ENCODE measurements at places on chromosomes 16 and 17.

DNA sequence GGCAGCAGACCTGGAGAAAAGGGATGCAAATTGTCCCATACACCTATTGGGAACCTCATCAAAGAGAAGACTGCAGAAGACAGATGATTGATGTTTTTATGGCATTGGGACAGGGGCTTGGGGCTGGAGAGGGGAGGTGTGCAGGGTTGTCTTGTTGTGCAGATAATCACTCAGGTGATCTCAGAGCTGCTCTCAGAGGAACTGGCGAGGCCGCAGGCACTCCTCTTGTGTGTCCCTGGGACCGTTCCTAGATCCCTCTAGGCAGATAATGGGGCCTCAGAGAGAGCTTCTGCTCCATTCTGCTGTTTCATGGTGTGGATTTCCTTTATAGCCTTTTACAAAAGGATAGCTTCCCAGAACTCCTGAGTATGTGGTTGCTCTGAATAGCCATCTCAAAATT lies 1.6 kb downstream of the RNF213 start:
- no peak for DNase-seq

DNA sequence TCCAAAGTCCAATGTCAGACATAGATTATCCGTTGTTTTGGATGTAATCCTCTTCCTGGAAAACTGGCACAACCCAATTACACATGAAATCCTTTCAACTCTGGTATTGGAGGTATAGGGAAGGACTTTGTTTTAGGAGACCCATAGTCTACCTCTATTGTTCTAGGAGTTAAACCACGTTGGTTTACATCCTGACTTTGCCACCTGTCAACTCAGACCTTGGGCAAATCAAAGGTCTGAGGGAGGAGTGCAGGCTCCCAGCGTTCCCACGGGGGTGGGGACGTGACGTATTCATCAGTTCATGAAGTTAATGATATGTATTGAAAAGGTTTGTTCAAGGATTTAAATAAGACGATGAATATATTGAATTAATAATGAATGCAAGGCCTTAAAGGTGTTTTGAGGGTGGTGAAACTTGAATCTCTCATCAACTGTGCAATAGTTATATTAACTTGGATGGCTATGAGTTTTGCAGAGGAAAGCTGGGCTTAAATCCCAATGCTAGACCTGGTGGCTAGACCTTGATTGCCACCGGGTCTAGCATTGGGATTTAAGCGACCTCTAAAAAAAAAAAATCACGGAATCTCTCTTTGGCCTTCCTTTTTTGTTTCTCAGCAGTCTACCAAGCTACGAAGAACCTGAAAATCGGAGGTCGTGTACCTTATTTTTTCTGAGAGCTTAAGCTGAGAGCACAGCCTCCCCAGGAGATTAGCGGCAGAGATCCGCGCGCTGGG lies 744 bp upstream of the NF1 start:
- DNase-seq = peak; percentile 21

DNA sequence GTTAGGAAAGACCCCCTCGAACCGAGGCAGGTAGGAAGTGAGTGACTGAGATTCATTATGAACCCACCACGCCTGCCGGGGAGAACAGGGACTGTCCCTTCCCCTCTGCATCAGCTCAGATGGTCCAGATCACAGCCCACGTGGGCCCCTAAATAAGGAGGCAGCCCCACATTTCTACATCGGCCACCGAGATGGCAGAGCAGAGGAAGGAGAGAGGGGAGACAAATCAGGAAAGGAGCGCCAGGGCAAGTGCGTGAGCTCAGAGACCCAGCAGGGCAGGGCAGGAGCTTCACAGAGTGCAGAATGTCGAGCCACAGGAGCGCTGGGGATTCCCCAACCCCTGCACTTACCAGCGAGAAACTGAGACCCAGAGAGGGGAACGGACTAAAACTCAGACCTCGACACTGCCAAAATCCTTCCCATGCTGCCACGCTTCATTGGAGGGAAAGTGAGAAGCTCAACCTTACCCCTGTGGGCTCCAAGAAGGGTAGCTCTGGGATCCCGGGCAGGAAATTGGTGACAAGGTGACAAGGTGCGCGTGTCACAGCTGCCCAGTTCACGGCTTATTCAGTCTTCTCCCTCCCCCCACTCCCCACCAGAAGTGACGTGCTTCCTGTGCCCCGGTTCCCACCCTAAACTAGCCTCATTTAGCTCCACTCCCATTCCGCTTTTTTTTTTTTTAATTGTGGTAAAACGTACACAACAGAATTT lies at the start of gene ICAM2:
TSS of gene ICAM2 (minus strand) at position 578 of the 711 bp plus-strand sequence. CDS start 13,942 bp downstream, outside the sequence.
- peak; percentile 16 for DNase-seq

- no peak for DNase-seq
Measured at GRCh38 chr17:76994237-76994637, 126.0 kb downstream of the MGAT5B start.

- no peak for DNase-seq
Measured at GRCh38 chr17:49520386-49521087, 25.4 kb downstream of the NGFR start.

All from GM23338 (cell line).